ENCODE measurements at places on chromosomes 1 and 21.
A peak's percentile ranks its signal among the peaks of the same experiment; 100 is the strongest.

DNA sequence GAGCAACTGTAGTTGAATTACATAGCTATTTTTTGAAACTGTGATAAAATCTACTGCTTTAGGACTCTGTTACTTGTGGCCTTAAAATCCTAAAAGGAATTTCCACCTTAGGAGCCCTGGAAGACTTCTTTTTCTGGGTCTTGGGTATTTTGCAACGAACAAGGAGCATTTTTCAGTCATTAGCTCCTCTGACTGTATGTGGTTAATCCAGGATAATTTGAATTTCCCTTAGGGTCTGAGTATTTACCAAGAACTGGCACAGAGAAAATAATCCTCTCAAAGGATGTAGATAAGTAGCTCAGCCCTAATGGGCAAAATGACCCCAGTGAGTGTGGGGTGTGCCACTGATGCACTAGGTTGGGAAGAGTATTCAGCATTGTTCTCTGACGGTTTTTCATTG is 170.4 kb downstream of the VAV3 start:
- DNase-seq, result no peak

DNA sequence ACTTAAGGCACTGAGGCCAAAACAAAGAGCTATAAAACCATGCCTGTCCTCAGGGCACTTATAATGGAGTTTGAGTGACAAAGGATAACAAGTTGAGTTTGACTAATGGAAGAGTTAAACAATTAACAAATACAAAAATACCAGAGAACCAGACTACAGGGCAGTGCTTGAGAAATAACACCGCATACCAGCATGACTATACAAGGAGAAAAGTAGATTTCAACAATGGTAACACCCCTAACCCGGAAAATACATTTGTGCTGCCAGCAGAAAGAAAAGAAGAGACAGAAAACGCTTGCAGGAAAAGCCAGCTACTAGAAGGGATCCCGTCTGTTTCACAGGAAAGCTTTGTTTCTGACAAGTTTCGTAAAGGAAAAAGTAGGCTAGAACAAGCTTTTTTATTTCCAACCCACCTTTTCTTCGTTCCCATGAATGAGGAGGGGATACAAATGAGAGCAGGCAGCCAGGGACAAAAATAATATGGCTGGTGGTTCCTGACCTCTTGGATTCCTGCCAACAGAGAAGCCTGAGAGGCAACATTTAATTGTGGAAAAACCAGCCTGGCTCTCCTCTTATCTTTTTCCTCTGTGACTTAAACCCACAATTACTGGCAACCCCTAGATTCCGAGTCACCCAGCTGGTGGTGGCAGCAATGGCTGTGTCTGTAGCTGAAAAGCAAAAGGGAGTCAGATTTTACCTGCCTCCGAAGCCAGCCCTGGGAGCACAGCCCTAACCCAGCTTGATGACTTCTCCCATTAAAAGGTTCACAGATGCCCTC is 56.5 kb downstream of the WLS start:
- no peak for DNase-seq

- DNase-seq, result no peak
These were observed 40.1 kb downstream of the CD2 start for GRCh38 chr1:116794371-116794770.

DNA sequence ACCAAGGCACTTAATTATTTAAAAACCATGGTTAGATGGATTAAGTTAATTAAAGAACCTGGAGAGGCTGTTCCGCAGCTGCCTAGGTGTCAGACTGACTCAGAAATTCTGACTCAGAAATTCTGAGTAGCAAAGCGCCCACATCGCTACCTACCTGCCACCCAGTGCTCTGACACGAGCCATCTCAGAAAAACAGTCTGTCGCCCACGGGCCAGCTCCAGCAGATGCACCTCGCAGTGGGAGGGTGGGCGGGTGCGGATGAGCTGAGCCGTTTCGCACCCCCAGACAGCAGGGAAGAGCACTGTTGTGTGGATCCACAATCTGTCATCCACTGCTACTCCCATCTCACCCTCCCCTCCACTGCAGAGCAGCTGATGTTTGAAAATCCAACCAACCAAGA is 13.5 kb downstream of the KCNK1 start:
- no peak for DNase-seq

- no peak for DNase-seq
These were observed 7.6 kb downstream of the RSBN1 start for GRCh38 chr1:113804421-113805255.

GRCh38 chr21:42317826-42318746 is 2.9 kb upstream of the TFF3 start:
- no peak for DNase-seq

- DNase-seq, result no peak
These were observed 13.4 kb downstream of the LAPTM5 start for GRCh38 chr1:30744060-30744756.

DNA sequence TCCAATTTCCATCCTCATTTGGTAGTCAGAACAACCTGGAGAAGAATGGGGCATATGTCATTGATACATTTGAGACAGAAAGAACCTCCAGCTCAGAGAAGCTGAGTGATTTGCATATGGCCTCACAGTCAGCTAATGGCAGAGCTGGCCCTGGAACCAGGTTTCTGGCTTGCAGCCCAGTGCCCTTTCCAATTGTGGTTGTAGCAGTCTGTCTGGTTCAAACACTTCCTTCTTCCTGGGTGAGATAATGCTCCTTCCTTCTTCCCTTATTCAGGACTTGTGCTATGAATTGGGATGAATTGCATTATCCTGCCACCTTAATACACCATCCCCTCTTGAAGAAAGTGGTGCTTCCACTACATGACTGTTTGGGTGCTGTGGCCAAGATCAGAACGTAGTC is 24.2 kb downstream of the SLC5A9 start:
- DNase-seq, result no peak

DNA sequence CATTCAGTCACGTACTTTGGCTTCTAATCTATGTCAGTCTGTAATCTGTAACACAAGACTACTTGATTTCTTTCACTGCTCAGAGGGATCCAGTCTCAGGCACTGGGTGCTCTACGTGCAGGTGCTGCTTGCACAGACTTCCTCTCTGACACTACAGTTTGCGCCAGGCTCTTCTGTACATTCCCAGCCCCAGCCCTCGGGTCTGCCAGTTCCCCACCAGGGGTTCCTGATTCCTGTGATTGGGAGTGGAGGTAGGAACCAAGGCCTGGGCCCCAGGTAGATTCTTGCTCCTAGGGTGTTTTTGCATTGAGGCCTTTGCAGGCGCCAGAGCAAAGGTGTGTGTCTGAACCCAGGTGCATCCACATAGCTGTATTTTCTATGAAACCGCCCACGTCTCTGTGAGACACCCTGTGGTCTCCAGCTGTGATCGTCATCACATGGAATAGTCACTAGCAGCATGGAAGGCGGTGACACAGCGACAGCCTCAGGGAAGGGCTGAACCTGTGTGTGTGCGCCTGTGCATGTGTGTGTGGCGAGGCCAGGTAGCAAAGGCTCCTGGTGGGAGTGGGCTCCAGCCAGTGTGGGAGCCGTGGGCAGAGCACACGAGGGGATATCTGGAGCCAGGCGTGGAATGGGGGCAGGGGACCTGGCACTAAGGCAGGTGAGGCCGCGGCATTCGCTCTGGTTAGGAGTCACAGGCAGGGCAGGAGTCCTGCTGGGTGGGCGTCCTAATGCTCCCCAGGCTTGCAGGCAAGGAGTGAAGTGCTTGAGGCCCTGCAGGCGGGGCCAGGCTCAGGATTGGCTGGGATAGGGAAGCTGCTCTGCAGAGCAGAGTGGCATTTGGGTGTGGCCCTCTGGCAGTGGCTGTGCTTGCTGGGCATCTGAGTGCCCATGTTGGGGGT is 5.2 kb downstream of the GJC2 start:
- no peak for DNase-seq

- no peak for DNase-seq
These were observed 525.6 kb upstream of the CAMK1G start for GRCh38 chr1:209057901-209058300.

DNA sequence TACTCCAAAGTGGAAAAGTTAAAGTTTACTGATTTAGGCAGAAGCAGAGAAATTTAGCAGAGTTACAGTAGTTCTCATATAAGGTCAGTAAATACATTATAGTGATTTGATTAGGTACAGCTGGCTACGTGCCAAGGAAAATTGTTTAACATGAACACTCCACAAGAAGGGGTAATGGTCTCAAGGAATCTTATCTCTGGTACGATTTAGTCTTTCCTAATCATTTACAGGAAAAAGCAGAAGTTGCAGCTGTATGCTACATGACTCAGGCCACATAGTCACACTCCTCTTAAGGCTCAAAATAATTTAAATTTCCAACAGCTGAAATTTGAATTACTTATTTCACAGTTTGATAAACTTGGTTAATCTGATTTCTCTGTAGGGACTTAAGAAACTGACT is 36.9 kb upstream of the OR2B11 start:
- DNase-seq, result no peak

GRCh38 chr1:32715901-32716311 is 13.3 kb upstream of the SYNC start:
- DNase-seq, result no peak

DNA sequence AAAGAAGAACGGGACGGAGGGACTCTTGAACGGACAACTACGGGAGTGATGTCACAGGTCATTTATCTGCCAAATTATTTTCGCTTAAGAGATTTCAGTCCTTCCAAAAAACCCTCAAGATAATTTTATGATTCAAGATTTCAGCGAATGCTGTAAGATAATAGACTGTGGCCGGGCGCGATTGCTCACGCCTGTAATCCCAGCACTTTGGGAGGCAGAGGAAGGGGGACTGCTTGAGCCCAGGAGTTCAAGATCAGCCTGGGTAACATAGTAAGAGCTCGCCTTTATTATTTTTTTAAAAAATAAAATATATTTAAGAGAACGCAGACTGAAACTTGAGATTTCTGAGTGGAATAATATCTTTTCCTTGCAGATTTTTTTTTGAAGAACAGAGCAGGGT is 609 bp downstream of the RWDD2B start:
- DNase-seq, result no peak

GRCh38 chr1:223815865-223816264 is 29.9 kb downstream of the TP53BP2 start:
- DNase-seq, result no peak

DNA sequence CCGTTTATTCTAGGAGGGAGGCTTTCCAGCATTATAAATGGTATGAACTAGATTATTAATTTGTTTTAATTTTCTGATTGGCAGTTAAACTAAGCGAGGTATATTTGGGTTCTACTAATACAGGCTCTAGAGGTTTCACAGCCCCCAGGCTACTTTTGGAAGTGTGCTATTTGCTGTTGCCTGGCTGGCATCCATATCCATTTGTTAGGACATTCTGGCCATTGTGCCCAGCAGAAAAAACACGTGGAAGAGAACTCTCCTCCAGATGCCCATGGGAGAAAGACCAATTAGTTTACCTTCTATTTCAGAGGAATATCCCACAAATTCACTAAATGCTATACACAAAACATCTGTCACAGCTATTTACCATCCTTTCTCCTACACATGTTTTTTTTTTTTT is 29.3 kb downstream of the MACO1 start:
- DNase-seq, result no peak

GRCh38 chr1:1118011-1118875 is 2.4 kb upstream of the C1orf159 start:
- DNase-seq, result no peak

- DNase-seq, result no peak
These were observed 23.0 kb downstream of the LRRC8B start for GRCh38 chr1:89547563-89548116.

DNA sequence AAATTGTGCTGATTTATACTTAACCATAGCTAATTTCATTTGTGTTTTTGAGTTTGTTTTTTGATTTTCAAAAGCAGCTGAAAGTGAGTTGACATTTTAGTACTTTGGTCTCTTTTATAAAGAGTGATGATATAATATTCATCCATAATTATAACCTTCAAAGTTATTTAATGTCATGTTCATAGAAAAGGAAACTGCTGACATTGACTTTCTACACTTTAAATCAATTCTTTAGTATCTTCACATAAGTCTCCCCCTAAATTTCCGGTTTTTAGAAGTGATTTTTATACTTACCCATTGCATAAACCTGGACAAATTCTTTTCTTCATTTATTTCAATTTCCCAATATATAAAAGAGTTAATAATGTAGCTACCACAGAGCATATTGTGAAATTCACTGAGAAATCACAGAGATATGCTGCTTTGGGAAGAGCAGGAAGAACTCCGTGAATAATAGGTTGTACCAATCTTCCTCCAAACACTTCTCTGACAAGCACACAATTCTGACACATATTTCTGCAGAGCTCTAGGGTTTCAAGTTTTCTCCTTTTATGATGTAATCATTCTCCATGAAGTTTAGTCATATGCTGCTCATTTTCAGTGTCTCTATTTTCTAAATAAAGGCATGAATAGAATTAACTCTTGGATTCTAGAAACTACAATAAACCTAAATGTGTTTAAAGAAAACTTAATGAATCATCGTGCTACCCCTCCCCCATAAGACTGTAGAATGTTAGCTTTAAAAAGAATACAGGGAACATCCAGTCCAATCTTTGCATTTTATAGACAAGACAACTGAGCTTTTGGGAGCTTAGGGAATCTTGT is 25.6 kb upstream of the CDC42BPA start:
- no peak for DNase-seq

- no peak for DNase-seq
These were observed 31.8 kb upstream of the FBXO28 start for GRCh38 chr1:224082146-224082545.

GRCh38 chr1:39789571-39790110 is 976 bp upstream of the BMP8B start:
- no peak for DNase-seq

DNA sequence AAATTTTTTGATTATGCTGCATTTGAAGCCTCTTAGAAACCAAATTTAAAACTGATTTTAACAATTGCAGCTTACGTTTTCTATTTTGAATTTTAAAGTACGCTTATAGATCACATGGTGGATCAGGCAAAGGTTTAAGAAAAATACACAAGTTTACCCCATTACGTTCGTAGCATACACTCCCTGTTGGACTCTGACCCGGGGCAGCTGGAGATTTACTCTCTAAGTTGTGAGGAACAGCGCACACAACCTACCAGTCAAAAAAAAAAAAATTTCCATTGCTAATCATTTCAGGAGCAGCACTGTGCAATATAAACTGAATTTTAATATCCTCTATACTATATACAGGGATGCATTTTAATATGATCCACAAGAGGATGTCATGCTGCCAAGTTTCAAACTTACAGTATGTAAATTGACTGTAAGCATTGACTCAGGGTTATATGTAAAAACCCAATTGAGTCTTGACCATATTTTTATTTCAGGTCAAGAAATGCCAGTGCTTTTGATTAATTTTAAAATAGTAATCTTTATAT is 20.4 kb downstream of the CSDE1 start:
- DNase-seq, result no peak

- DNase-seq, result no peak
These were observed 505.8 kb downstream of the SMYD3 start for GRCh38 chr1:246001142-246001836.

DNA sequence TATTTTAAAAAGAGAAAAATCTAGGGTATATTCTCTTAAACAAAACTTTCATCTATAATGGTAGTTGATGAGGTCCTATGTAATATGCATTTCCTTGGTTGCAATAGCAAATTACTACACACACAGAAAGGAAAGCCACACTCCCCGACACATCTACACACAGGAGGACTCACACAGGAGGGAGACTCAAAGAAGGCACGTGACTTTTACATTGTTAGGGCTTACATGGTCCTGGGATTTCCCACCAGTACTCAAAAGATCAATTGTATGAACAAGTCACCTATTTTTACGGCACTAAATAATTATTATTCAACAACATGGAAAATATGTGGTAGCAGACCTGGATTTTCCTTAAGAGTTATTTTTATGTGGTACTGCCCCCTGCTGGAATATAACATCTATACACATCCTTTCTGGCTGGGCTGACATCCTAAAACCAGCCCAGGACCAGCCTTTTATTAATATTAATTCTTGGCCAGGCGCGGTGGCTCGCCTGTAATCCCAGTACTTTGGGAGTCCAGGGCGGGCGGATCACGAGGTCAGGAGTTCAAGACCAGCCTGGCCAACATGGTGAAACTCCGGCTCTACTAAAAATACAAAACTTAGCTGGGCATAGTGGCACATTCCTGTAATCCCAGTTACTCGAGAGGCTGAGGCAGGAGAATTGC is 33.9 kb upstream of the LGALS8 start:
- DNase-seq, result peak; percentile 48
